ENCODE measurements at places on chromosomes 5 and 9.
A peak's percentile ranks its signal among the peaks of the same experiment; 100 is the strongest.

DNA sequence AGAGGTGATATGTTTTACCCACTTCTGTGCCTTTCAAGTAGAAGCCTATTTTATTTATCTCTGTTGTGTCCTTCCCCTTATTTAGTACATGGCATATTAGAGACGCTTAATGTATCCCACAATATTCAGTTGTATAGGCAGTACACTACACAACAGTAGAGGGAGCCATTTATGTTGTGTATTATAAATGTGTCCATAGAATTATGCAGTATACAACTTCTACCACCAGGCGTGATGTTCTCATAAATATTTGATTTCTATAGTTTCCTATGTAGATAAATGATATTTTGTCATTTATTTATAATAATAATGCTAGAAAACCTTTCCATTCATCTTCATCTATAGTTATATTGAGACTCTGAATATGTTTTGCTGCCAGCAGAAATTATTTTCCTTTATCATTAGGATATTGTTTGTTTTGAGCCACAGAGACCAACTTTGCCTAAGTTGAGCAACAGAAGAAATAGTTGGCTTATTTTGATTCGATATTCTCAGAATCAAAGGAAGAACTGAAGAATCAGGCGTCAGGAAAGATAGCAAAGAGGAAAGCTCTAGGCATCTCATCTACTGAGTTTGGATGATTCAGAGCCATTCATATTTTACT lies 81.7 kb downstream of the ADAMTS19 start:
- no peak for DNase-seq

GRCh38 chr5:5481206-5481605 lies 58.7 kb downstream of the ICE1 start:
- DNase-seq, result no peak

DNA sequence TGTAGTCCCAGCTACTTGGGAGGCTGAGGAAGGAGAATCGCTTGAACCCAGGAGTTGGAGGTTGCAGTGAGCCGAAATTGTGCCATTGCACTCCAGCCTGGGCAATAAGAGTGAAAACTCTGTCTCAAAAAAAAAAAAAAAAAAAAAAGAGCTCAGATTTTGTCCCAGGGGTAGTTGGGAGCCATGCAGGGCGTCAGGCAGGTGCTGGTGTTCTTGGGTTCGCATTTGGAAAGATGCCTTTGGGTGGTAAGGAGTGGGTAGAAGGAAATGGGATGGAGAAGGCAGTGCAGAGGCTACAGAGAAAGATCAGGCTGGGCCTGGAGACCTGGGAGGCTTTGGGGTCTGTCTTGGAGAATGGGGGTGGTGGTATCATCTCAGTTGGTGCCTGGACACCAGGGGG lies 23.9 kb downstream of the ADGRD2 start:
- DNase-seq, result no peak

GRCh38 chr9:97980479-97980803 lies 2.7 kb upstream of the ANP32B start:
- DNase-seq, result no peak

DNA sequence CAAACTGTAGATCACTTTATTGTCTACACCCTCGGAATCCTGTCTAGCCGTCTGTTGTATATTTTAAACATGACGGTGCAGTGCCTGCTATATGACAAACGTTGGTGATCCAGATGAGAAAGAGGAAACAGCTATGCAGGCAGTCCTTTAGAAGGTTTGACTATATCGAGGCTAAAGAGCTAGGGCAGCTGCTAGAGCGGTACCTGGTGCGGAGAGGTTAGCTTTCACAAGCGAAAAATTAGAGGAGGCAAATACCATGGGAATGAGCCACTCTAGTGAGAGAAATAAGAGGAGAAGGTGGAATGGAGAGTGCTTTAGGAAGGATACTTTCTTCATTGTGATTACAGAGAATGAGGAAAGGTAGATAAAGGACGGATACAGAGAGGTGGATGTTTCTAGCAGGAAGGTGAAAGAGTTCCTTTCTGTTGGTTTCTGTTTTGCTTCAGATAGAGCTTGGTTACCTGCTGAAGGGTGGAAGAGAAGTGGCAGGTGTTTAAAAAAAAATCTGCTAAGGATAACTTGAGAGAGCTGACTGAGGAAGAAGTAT lies 959 bp upstream of the FBXL17 start:
- DNase-seq, result peak; percentile 2

DNA sequence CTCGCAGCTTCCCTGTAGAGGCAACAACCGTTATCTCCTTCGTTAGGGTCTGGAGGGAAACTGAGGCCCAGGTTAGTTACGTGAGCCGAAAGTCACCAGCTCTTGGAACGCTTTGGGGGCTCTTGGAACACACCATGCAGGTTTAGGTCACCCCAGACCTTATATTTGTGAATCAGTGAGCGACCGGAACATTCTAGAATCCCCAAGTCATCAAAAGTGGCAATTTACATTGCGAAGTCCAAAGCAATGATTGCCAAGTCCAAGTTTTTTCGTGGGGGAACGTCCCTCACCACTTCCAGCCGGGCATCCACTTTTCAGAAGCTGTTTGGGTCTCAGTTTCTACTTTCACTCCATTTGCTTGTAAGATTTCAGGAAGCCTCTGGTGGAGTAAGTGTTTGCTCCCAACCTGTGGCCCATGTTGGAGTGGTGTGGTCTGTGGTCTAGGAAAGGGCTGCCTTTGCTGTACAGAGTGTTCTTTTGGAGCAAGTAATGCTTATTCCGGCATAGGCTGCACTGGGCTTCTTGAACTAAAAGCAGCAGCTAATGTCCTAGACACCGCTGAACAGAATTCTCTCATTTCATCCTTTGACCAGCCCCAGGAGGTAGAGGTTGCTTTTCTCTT lies 32.8 kb upstream of the SPRY4 start:
- DNase-seq, result no peak

GRCh38 chr5:91146905-91147600 lies 236.1 kb downstream of the ARRDC3 start:
- DNase-seq, result no peak

- DNase-seq, result no peak
Observed at GRCh38 chr5:155471027-155471426, 457.5 kb downstream of the KIF4B start.

- DNase-seq, result no peak
Observed at GRCh38 chr9:96515621-96516470, 65.9 kb downstream of the HABP4 start.

- DNase-seq, result no peak
Observed at GRCh38 chr5:922436-923280, 30.0 kb downstream of the TRIP13 start.

DNA sequence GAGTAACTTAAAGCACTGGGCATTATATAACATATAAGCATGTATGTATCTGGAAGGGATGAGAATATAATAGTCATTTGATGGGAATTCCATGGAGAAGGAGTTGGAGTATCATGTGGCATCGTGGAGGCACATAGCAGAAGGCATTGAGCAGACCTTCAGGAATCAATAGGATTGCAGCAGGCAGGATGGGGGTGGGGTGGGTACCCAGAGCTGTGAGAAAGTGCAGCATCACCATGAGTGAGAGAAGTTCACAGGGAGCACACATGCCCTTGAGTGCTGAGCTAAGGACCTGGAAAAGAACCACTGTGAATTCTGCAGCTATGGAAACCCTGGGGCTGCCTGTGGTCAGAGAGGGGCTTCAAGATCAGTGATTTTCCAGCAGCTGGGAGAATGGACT lies 57.3 kb downstream of the MED10 start:
- DNase-seq, result no peak

GRCh38 chr5:35096216-35096615 lies 48.5 kb upstream of the AGXT2 start:
- no peak for DNase-seq

GRCh38 chr5:13613621-13614020 lies 330.9 kb downstream of the DNAH5 start:
- DNase-seq, result no peak

- DNase-seq, result no peak
Observed at GRCh38 chr5:24265306-24265705, 379.5 kb downstream of the CDH10 start.

GRCh38 chr9:91122755-91123154 lies 239.0 kb downstream of the AUH start:
- DNase-seq, result no peak

- DNase-seq, result no peak
Observed at GRCh38 chr5:58273711-58274110, 186.2 kb downstream of the PLK2 start.

DNA sequence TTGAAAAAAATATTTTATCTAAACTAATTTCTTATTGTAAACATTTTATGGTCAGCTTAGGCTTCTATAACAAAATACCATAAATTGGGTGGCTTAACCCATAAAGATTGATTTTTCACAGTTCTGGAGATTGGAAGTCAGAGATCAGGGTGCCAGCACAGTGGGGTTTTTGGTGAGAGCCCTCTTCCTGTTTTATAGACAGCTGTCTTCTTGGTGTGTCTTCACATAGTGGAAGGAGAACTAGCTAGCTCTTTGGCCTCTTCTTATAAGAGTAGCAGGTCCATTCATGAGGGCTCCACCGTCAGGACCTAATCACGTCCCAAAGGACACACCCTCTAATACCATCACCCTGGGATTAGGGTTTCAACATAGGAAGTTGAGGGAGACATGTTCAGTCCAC lies 26.6 kb downstream of the OTULINL start:
- no peak for DNase-seq

- DNase-seq, result no peak
Observed at GRCh38 chr9:135308821-135309762, 170.5 kb upstream of the PPP1R26 start.

DNA sequence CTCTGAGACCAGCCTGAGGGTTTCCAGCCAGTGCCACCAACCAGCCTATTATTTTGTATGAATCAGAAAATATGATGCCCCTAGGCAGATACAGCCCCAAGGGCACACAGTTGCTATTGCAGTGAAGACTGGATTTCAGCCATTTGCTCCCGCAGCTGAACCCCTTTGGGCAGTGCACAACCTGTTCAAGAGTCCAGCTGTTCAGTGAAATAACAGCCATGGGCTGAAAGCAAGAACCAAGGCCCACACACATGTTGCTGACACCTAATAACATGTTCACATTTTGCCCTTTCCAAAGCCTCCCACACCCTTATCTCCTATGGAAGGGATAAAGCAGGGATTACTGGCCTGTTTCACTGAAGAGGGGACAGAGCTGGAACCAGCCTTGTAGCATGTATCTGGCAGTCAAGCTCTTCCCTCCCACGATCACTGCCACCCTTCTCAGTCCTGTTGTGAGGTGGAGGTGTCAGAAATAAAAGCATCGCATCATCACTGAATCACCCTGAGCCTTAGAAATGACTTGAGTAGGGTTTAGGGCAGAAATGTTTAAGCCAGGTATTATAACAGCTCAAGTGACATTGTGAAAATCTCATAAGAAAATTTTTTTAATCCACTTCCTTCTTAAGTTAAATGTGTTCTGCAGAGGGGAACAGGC lies 137.1 kb upstream of the FSTL4 start:
- DNase-seq, result no peak

GRCh38 chr5:88979726-88980125 lies 96.7 kb upstream of the MEF2C start:
- no peak for DNase-seq

- DNase-seq, result peak; percentile 43
Observed at GRCh38 chr5:156515803-156516360, 188.9 kb downstream of the SGCD start.

DNA sequence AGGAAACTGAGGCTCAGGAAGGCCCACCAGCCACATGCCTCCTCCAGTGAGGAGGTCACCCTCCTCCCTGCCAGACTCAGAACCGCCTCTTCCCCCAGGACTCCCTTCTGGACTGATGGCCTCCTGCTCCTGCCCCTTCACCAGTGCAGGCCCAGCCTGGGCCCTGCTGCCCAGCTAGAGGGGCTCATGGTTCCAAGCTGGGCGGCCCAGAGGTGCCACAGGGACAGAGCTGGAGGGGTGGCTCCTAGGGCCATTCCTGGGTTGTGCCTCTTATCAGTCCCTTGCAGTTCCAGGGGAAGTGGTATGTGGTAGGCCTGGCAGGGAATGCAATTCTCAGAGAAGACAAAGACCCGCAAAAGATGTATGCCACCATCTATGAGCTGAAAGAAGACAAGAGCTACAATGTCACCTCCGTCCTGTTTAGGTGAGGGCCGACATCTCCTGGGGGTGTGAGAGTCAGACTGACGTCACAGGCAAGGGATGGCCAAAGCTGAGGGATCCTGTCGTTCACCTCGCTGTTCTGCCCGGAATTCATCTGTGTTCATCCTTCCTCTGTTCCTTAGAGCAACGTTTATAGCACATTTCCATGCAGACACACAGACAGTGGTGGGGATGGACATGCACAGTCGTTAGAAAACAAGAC lies 819 bp downstream of the LCN2 start:
- DNase-seq, result no peak

DNA sequence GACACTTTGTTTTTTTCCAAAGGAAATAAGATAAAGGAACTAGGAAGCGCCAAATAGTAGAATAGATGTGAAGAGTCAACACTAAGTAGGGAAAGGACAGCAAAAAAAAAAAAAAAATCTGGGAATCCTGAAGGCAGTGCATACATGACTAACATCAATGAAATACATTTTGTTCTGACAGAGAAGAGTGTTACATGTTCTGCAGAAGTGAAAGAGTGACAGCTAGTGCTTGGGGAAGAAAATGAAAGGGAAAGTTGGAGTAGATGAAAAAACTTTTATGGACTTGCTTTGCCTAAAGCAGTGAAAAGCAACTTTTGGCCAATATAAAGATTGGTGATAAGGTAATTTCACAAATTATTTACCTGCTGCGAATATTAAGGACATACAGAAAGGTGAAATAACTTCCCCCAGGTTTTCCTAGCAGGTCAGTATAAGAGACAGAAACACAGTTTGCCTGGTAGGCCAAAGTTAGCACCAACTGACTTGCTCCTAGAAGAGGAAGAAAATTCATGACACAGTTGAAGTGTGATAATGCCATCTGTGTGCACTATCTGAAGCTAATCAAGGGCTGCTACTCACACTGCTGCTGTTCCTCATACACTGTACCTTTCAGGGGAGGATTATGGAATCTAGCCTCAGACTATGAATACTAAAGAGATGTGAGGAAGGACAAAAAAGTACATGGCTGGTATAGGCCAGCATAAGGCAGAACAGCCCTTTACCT lies 38.6 kb downstream of the RANBP6 start:
- DNase-seq, result no peak

GRCh38 chr5:16894236-16895057 lies 41.6 kb downstream of the MYO10 start:
- DNase-seq, result peak; percentile 75
